Neural crest cell (in vitro differentiated cells): ENCODE measurements at places on chromosomes 1 and 21.

DNA sequence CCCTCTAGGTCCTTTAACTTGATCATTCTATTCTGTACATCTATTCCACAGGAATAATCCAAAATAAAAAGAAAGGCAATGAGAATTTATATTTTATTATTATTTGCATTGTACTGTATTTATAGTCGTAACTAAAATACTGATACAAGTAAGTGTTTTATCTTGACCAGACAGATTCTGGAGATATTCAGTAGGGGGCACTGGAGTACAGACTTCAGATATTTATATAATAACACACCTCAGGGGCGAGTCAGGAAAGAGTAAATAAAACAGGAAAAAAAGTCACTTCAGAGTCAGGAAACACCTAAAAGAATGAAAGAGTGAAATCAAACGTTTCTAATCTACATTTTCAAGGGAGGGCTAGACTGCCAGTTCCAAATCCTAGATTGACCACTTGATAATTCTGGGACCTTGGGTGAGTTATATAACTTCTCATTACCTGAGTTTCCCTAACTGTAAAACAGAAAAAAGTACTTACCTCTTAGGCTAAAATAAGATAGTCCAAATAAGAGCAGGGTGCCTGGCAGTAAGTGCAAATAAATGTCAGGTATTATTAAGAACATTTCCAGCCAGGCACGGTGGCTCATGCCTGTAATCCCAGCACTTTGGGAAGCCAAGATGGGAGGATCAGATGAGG is 31.1 kb upstream of the MTF1 start:
- no peak for DNase-seq

DNA sequence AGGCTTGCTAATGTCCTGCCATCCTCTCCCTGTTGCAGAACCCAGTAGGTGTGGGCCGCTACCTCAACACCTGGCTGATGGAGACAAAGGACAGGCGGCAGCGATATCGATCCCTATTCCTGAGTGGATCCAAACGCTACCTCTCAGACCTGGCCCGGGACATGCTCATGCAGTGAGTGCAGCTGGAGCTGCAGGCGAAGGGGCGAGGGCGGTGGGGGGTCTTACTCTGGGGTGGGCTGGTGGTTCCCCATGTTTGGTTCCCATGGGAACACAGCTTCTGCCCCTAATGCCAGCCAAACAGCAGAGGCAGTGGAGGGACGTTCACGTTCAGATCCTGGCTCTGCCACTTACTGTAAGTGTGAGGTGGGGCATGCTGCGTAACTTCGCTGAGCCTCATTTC is 15.8 kb upstream of the TTC22 start:
- DNase-seq, result no peak

DNA sequence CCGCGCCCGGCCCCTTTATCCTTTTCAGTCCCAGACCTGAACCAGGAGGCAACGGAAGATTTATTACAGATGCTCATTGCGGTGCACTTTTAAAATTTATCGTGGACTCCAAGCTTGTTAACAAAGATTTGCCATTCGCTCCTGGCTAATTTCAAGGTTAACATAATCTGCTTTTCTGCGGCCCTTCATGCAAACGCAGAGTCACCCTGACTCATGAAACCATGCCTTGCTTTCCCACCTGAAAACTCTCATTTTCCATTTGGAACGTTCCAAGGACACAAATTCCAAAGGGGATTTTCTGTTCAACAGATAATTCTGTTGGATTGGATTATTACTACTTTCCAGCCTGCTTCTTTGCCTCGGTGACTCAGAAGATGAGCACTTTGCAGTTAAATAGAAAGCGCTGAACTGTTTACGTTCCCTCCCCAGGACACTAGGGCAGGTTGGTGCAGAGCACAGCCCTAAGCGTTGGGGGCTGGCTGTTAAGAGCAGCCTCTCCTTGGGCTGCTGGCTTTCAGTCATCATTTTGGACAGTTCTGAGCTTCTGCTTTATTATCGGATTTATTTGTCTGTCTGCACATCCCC is 51.1 kb downstream of the CD247 start:
- no peak for DNase-seq

DNA sequence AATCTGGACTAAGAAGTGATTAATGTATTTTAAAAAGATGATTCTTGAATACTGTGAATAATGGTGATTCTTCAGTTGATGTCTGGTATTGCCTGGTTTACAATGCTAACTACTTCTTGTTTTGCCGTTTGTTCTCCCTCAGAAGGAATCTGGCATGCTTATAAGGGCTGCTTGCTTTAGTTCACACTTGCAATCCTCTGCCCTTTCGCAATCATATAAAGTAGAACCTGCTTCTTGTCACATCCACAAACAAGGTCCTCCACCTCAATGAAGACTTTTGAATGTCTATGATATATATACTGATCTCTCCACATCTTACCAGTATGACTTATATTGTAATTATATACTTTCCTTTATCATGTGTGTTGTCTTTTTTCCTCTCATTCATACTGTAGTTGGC is 92.6 kb downstream of the ADGRL4 start:
- DNase-seq, result no peak

DNA sequence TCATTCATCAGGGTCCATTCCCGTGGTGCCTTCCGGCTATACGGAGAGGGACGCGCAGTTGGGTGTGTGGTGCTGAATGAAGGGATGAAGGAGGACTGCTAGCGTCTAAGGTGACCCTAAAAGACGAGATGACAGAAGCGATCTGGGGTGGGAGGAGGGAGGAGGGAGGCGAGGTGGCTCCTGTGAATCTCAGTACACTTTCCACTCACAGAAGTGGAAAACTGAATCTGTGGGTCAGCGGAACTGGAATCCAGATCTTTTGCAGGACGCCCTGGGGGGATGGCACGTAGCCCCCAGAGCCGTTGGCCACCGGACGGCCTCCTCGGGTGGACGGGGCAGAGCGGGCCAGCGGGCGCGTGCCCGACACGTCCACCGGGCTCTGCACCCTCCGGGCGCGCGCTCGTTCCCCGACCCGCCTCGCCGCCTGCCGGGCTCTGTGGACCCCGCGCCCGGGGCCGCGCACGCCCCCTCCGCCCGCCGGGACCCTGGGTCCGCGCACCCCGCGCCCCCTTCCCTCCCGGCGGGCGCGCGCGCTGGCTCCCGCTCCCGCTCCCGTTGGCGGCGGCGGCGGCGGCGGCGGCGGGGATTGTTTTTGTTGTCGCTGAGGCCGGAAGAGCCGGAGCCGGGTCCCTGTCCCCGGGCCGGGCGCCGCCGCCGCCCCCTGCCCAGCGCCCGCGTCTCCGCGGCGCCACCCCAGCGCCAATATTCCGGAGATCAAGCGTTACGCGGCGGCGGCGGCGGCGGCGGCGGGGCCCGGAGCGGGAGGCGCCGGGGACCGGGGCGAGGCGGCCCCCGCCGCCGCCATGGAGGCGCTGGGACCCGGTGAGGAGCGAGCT is at the start of gene AGO4:
AGO4 (plus strand) TSS at position 403 of the 836 bp plus-strand sequence; CDS start at position 804, 401 bp downstream.
- peak; percentile 61 for DNase-seq

DNA sequence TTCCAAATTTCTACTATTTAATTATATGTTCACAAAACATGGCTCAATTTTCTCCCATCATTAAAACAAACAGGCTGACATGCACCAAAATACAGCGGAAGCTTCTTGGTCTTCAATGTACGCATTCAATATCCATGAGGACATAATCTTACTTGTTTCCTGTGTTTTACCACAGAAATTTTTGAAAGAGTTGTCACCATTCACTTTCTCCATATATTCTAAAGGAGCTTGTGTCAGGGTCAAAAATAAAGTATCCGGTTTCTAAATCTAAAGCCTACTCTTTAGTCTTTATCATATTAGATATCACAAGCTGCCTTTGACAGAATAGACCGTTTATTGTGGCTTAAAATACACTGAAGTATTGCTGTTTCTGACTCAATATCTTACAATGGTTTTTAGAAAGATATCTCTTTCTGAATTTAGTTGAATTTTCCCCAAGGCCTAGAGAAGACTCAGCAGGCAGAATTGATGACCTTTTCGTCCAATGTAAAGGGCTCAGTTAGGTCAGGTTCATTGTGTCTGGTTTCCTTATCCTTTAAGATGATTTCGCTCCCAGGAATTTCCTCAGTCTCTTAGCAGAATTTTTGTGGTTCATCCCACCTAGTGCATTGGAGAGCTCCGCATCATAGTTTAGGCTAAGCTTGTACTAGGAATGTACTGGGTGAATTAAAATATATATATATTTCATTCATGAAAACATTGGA is 717.2 kb downstream of the NCAM2 start:
- DNase-seq, result no peak

GRCh38 chr1:184049291-184049690 is 2.2 kb upstream of the TSEN15 start:
- DNase-seq, result no peak

DNA sequence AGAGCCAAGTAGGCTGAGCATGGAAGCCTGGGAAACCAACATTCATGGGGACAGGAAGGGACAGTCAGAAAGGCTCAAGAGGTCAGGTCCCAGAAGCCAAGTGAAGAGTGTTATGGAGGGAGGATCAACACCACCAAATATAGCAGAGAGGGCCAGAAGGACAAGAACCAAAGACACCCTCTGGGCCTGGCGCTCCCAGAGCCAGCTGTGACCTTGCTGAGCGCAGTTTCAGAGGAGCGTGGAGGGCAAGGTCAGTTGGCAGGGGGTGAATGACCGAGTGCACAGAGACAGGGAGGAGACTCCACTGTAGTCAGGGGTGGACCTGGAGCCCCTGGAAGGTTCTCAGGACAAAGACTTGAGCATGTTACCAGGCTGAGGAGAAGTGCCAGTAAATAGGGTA is 4.4 kb upstream of the ASCL5 start:
- no peak for DNase-seq

DNA sequence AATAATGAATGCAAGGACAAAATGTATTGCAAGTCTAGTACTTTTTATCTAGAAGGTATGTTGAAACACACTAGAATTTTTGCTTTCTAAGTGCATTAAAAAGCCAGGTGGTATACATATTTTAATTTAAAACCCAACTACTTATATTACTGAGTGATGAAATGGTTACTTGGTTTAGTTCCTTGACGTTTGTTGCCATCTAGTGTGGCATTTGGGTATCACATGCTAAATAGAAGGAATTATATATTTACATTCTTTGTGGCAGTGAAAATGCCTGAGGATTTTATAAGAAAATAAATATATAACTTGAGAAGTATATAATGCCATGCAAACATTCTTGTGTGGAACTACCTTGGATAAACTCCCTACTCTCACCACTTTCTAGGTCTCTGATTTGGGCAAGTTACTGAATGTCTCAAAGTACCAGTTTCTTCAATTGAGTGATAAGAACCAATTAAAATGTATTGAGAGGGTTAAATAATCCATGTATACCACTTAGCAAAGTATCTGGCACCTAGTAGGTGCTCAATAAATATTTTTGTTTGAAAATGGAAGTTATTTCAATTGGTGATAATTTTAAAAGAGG is 69.6 kb downstream of the SDCCAG8 start:
- DNase-seq, result peak; percentile 26

DNA sequence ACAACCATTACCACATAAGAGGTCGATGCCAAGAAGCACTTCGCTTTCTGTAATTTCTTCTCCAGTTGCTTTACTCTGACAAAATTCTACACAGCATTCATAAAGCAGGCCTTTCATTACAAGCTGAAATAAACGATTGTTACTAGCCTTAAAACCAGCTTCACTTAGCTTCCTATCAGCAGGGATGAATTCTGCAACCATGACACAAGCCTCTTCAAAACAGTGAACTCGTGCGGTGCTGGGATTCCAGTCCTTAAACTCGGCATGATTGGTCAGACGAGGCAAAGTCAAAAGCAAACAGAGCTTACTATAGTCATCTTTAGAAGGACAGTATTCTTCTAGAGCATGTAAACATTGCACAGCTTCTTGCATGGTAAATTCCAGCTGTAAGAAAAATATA is 30.6 kb downstream of the WDR47 start:
- DNase-seq, result no peak

DNA sequence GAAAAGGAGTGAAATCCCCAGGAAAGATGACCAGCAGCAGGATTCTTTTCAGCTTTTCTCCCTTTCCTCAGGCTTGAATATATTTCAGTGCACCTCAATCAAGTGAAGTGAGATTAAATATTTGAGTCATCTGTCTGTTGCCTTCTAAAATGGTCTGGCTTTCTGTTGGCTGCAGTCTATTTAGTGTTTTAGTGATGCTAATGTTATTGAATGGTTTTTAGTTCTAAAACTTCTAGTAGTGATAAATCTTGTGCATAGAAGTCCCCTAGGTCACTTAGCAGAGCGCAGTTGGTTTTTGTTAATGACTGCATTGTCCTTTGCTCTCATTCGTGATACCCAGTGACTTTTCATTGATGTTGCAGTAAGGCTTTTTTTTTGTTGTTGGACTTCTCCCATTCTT is 53.5 kb downstream of the ITSN1 start:
- DNase-seq, result no peak

GRCh38 chr1:82215056-82215852 is 414.5 kb downstream of the ADGRL2 start:
- DNase-seq, result no peak

GRCh38 chr1:29789910-29790247 is 553.6 kb downstream of the PTPRU start:
- DNase-seq, result no peak

GRCh38 chr1:185850366-185850765 is 116.2 kb downstream of the HMCN1 start:
- DNase-seq, result no peak

- DNase-seq, result no peak
Measured at GRCh38 chr21:46063227-46063626, 34.7 kb upstream of the COL6A2 start.

- no peak for DNase-seq
Measured at GRCh38 chr1:229204921-229205777, 65.8 kb upstream of the RAB4A start.

- no peak for DNase-seq
Measured at GRCh38 chr1:10546896-10547295, 72.1 kb downstream of the PEX14 start.

GRCh38 chr1:109802136-109802900 is 38.6 kb upstream of the EPS8L3 start:
- DNase-seq, result no peak

GRCh38 chr1:46368791-46369190 is 25.3 kb upstream of the FAAH start:
- DNase-seq, result no peak

GRCh38 chr1:203772836-203773235 is 7.9 kb downstream of the LAX1 start:
- DNase-seq, result no peak

DNA sequence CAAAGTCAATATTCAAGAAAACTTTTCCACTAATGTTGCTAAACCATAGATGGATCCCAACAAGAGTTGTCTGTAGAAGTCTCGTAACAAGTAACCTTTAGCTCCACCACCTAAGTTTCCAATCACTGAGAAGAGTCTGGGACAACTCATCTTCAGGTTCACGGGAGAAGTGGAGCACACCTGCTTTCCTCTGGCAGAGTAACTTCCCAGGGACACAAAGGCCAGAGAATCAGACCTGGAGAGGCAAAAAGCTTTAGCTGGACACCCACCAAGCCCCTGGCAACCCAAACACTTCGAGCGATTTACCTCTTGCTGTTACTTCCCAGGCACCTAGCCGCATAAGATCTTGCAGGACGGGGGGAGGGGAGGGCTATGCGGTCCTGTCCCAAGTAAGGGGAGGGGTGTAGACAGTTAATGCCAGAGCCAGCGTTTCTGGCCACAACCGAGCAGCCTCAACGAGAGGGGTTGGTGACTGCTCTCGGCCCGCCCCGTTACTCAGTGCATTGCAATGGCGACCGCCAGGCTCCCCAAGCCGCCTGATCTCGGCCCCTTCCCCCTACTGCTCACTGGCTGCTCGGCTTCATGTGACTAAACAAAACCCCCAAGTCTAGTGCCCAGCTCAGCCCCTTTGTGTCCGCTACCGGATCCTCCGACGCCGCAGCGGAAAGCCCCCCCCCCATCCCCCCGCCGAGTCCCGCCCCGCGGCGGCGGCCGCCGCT is 709 bp downstream of the ZNF644 start:
- DNase-seq, result peak; percentile 69

GRCh38 chr1:82586473-82586872 is 785.7 kb downstream of the ADGRL2 start:
- no peak for DNase-seq

GRCh38 chr1:36588972-36589371 is 106.3 kb upstream of the CSF3R start:
- no peak for DNase-seq
